ENCODE measurements at places on chromosomes 12 and 14. TPM values are rescaled to one million over a fixed set of nuclear protein-coding genes. Genes with fewer than 3 reads are reported as not detected.

DNA sequence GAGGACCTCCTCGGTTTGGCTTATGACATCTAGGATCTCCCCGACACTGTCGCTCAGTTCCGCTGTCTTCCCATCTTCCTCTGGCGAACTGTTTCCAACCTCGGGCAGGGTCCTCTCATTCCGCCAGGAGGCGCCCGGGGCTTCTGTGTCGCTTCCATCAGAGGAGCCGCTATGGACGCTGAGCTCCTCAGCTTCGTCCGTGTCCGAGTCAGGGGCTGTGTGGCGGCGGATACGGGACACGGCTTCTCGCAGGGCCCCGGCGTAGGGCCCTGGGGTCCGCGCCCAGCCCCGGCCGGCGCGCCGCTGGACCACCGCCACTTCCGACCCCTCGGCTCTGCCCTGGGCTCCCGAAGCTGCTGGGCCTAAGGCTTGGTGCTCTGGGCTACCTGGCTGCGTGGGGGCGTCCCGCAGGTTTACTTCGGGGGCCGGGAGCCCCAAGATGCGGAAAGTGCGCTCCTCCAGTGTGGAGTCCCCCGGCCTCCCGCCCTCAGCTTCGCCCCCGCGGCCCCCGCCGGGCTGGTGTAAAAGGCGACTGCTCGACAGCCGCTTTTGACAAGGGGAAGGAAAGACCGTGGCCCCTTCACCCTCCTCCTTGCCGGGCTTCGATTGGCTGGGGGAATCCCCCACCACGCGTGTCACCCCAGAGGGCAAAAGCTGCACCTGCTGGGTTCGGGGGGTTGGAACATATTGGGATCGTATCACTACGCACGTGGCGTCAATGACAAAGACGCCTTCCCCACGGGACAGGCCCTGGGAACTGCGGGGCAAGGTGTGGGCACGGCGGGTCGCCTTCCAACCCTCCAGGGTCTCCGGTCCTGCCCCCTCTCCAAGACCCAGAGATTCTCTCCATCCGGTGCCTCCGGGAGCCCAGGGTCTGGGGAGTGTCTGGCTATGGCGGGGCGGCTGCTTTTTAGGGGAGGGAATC, 2.1 kb downstream of the DDN start:
- DNase-seq, result peak; percentile 74

- DNase-seq, result peak; percentile 20
These were observed 33.8 kb downstream of the CREBL2 start for GRCh38 chr12:12645485-12645884.

DNA sequence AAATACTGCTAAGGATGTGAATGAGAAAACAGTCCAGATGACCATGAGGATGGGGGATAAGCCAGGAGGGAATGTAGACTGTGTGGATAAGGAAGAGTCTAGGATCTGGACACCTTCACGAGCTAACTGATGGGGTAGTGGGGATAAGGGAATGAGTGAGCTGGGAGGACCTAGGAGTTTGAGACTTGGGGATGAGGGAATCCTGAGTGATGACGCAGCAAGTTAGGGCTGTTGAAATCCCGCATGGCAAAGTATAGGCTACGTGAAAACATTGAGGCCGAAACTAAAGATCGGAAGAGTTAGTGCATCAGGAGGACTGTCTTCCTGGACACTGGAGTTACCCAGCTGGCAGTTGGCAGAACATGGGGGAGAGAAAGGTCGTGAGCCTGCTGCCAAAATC, 129.2 kb upstream of the EEA1 start:
- DNase-seq, result no peak

DNA sequence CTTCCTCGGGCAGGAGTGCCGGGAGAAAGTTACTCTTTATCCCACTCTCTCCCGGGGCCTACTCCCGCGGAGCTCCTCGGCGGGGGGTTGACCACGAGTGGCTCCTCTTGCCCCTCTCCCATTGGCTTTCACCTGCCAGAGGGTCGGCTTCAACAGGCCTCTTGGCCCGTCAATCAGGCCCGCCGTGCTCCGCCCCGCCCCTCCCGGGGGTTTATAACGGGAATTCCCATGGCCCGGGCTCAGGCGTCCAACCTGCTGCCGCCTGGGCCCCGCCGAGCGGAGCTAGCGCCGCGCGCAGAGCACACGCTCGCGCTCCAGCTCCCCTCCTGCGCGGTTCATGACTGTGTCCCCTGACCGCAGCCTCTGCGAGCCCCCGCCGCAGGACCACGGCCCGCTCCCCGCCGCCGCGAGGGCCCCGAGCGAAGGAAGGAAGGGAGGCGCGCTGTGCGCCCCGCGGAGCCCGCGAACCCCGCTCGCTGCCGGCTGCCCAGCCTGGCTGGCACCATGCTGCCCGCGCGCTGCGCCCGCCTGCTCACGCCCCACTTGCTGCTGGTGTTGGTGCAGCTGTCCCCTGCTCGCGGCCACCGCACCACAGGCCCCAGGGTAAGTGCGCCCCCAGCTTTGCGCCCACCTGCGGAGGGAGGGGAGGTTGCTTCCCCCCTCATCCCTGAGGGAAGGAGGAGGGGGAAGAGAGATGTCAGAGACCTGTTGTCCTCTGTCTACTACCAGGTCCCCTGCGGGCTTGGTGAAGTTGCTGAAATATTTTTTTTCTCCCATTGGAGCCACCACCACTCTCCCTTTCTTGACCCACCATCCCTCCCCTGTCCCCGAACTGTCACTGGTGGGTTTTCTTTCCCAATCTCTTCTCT, at the start of gene SMOC1:
Gene SMOC1 (plus strand): TSS at position 242 of the 869 bp plus-strand sequence. CDS start 263 bp downstream, at position 505.
- peak; percentile 51 for DNase-seq

DNA sequence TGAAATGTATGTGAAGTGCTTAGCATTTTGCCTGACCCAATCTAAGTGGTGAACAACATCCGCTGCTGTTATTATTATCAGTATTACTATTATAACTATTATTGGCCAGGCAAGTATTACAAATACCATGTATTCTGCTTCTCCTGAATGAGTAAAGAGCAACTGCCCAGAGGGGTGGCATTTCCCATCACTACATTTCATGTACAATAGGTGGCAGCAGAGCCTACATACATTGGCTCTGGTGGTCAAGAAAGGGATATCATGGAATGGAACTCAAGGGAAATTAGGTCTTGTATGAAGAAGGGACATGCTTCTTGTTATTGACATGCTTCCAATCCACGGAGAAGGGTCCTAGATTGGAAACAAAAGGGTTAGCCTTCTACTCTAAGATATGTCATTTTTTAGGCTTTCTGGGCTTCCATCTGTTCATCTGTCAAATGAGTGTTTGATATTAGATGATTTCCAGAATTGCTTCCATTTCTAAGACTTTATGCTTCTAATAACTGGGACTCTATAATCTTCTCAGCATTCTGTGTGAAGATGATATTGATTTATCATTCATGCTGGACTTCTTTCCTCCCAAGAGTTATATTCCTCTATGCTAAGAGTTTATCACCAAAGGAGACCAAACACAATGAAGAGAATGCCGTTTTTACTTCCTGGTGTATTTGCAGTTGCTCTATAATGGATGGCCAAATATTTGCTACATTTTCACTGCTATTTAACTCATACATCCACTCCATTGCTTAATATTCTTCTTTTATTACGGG, 239.1 kb downstream of the SSPN start:
- DNase-seq, result peak; percentile 15

DNA sequence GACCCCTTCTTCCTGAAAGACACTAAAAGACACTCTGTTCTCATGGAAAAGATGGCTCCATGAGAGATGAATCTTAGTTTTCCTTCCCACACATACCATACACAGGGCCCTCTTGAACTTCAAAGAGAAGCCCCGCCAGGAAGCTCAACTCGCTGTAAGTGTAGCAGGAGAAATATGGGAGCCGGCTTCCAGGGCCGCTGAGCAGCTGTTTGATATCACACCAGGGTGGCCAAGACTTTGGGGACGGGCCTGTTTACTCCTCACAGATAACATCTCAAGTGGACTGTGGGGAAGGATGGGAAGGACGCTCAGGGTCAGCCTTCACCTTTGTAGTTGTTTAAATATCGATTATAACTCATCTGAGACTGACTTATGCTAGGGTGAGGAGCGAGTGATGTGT, 235.5 kb upstream of the TBX3 start:
- no peak for DNase-seq

DNA sequence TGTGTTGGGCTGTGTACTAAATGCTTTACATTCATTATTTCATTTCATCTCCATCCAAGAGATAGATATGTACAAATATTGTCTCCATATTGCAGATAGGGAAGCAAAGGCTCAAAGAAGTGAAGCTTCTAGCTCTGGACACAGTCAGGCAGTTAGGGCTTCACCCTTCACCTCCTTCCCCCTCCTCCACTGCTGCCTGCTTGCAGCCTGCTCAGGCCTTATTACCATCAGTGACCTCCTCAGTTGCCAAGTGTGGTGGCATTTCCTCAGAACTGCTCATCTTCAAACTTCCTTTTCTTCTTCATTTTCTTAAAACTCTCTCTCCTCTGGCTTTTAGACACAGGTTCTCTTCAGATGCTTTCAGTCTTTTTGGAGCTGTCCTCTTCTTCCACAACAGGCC, 4.7 kb upstream of the GPATCH2L start:
- DNase-seq, result no peak

- no peak for DNase-seq
These were observed 85.6 kb downstream of the MSRB3 start for GRCh38 chr12:65364046-65364445.

DNA sequence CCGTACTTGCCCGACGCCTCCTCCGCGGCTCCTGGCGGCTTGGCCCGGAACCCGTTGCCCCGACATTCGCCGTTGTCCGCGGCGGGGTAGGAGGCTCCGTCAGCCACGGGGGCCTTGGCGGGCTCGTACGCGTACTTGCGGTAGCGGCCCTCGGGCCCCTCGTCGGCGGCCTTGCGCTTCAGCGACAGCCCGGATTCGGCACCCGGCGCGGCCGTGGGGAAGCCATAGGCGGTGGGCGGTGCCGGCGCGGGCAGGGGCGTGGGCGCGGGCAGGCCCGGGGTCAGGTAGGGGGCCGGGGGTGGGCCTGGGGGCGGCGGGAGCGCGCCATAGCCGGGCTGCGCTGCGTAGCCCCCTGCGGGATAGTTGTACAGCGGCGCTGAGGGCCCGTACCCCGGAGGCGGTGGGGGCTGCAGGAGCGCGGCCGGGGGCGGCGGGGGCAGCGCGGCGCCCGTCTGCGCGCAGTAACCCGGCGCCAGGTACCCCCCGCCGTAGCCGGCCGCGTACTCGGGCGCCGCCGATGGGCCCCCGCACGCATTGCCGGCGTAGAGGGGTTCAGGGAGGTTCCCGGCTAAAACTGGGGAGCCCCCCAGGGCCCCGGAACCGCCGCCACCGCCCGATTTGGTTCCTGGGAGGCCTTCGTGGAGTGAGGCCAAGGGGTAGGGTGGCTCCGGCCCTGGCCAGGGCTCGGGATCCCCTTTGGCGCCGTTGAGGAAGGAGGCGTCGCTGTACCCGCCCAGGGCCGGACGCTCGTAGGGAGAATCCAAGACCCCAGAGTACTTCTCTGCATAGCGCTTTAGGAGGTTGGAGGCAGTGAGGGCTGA, 26.9 kb downstream of the FIGNL2 start:
- DNase-seq, result no peak

DNA sequence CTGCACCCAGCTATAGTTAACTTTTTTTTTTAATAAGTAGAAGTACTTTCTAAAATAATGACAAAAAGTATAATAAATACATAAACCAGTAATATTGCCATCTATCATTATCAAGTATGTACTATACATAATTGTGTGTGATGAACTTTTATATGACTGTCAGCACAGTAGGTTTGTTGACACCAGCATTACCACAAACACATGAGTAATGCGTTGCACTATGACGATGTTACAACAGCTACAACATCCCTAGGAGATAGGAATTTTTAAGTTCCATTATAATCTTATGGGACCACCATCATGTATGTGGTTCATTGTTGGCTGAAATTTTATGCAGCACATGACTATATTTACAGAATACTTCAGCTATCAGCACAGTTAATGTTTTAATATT, 62.9 kb upstream of the VSX2 start:
- no peak for DNase-seq

DNA sequence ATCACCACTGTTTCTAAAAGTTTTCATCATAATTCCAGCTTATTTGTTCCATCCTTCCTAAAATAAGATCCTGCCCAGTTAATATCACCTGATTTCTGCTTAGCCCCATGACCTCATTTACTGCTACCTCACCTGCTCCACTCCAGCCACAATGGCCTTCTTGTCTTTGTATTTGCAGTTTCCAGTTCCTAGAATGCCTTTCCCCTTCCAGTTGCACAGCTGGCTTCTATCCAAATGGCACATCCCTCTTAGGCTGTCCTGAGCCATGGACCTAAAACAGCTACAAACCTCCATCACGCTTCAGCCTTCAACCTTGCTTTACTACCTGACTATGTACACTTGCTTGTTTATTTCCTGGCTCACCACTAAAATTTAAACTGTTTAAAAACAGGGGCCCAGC, 6.5 kb upstream of the LGMN start:
- no peak for DNase-seq

CKB gene
- 424 TPM for total RNA-seq

SLC7A8 gene
- 98.5 TPM for total RNA-seq

OR6C74 gene
- not detected for total RNA-seq

MFAP5 gene
- total RNA-seq, result 6.8 TPM

KRT71 gene
- not detected for total RNA-seq

ADGRD1 gene
- total RNA-seq, result 96.1 TPM

Data from mucosa of gallbladder (tissue), 1 donor.